NCI-H446 treated with DMSO at 0.1 percent for 48 hours (cell line): ENCODE measurements at places on chromosomes 6 and 20.

DNA sequence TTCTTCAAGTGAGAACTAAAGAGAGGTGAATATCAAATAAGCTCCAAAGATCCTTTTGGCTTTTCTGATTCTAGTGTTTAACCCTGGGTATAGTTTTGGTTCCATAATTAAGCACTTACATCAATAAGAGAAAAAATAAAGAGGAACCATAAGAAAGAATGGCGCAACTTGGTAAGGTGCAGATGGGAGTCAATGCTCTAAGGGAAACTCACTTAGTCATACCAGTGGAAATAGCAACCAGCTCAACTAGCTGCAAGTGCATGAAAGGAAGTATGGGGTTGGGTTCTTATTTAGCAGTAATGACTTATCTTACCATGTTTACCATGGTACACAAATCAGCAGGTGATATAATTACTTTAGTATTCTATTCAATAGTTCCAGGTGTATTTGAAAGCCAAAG, 296.5 kb upstream of the RUNX2 start:
- no peak for DNase-seq

DNA sequence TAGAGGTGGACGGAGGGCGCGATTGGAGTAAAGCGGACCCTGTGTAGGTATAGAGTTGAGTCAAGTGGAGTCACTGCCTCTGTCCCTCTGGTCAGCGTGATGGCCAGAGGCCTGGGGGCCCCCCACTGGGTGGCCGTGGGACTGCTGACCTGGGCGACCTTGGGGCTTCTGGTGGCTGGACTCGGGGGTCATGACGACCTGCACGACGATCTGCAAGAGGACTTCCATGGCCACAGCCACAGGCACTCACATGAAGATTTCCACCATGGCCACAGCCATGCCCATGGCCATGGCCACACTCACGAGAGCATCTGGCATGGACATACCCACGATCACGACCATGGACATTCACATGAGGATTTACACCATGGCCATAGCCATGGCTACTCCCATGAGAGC, 479 bp downstream of the SLC39A7 start:
- no peak for DNase-seq

- no peak for DNase-seq
Measured at GRCh38 chr6:126682440-126682839, 342.5 kb downstream of the CENPW start.

- DNase-seq, result no peak
Measured at GRCh38 chr6:17289630-17290061, 8.5 kb downstream of the RBM24 start.
